ENCODE measurements at places on chromosomes 5 and 9.

GRCh38 chr9:80097476-80097875 lies 525.7 kb downstream of the TLE4 start:
- no peak for DNase-seq

GRCh38 chr9:132798817-132799790 lies 79.0 kb downstream of the AK8 start:
- peak; percentile 14 for DNase-seq

DNA sequence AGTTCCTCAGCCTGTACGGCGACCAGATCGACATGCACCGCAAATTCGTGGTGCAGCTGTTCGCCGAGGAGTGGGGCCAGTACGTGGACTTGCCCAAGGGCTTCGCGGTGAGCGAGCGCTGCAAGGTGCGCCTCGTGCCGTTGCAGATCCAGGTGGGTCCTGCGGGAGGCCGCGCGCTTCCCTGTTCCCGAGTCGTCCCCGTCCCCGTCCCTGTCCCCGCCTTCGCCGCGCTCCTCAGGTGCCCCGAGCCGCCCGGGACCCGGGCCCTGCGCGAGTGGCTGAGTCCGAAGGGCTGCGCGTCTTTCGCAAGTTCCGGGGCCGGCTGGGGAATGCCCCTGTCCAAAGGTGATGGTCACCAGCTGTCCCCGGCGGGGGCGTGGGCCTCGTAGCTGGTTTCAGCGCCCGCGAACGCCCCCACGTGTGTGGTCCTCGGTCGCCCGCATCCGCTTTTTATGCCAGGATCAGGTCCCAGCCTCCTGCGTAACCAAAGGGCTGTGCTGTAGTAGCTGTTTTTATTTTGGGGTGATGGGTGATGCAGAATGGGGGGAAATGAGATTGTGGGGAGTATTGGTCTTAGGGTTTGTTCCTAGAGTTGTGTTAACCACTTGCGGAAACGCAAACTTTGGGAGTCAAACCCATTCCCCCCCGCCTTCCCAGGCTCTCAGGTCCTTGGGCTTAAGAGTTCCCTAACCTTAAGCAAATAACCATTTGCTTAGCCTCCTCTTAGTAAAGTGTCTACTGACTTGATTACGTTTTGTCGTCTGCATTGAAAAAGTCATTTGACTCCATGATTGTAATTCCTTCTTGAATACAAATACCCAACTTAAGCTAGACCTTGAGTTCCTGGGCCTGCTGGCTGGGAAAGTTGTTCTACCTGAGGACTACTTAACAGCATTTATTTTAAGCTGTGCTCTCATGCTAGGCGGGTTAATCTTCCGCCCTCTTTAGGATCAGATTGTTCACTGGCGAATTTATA lies 663 bp downstream of the ISOC1 start:
- peak; percentile 72 for DNase-seq

GRCh38 chr9:84228130-84228720 lies 112.3 kb downstream of the SLC28A3 start:
- no peak for DNase-seq

DNA sequence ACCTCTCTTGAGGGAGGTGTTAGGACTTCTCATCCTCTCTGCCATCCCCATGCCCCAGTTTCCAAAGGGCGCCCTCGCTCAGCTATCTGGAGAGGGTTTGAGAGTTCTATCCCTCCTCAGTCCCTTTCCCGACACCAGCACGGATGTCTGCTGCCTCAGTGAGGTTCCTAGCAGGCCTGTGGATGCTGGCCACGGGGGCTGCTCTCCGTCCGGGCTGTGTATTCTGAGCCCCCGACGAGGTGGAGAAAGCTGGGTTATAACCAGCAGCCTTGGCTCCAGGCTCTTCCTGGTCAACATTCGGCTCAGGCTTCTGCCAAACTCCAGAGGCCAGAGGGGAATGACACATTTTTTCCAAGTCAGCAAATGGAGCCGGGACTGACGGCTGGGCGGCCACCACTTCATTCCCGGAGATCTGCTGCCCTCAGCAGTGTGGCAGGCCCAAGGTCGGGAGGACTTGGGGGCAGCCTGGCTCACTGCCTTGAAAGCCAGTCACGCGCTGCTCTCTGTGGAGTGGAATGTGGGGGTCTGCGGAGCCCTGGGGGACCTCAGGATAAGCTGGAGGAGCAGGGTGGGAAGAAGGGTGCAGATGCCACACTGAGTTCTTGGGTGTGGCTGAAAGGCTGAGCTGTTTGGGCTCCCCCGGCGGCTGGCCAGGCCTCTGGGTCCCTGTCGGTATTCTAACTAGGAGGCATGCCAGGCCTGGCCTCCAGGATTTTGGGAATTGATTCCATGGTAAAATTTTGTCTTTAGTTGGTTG lies 27.4 kb downstream of the PTPA start:
- no peak for DNase-seq

- peak; percentile 48 for DNase-seq
These were observed 404.7 kb upstream of the TRPC7 start for GRCh38 chr5:136769900-136770684.

- DNase-seq = peak; percentile 44
These were observed 32.6 kb downstream of the FNBP1 start for GRCh38 chr9:130010151-130010988.

DNA sequence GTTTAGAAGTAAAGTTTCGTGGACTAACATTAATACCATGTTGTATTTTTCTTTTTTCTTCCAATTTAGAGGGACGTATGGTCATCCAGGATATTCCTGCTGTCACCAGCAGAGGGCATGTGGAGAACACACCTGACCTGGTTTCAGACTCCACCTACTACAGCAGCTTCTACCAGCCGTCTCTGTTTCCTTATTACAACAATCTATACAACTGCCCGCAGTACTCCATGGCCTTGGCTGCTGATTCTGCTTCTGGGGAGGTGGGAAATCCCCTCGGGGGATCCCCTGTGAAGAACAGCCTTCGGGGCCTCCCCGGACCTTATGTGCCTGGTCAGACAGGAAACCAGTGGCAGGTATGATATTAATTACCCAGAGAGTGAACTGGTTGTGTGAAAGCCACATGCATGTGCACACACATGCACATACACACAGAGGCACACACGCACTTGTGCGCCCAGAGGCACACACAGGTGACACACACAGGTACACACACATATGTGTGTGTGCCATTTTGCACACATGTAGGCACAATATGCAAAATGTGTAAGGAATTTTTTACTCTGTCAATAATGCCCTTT lies 52.4 kb downstream of the DMRT1 start:
- DNase-seq = peak; percentile 56

DNA sequence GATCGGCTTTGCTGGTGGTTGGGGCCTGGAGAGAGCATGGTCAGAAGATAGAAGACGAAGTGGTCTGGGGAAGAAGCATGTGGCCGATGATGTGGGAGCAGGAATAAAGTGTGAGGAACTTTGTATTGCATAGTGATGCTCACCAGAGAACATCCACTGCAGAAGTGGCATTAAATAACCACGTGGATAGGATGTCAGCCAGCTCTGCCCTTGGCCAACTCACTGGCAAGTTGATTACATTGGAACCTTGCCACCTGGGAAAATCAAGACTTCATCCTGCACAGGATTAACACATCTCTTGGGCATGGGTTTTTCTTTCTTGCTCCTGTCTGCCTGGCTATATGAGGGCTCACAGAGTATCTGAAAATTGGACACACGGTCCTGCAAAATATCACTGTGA lies 217.4 kb downstream of the DMRT2 start:
- DNase-seq = no peak

DNA sequence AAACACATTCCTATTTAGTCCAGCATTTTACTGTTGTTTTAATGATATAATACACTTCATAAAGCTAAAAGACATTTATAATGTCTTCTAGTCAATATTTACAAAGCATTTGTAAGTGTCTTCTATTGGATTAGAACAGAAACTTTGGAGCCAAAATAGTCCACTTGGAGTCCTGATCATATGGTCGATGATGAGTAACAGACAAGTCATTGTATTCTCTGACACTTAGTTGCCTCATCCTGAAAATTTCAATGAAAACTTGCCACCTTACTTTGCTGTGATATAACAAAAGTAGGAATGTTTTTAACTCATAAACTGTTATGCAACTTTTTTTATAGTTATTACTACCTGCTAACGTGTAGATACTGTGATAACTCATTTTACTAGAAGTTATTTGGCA lies 132.5 kb downstream of the GABRB2 start:
- DNase-seq = no peak

- DNase-seq = no peak
These were observed 305.3 kb downstream of the NTRK2 start for GRCh38 chr9:84974855-84975254.

DNA sequence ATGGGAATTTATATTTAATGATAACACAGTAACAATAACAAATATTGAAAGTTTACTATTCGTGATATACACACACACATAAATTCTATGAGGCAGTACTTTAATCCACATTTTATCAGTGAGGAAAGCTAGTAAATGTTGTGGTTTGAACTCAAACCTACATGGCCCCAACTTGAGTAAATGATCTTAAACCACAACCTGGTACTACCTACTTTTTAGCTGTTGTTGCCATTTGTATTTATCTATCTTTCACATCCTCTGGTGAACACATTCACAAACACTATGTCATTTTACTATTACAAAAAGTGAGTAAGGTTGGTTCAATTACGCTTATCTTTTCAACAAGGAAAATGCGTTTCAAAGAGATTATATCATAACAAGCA lies 186.1 kb downstream of the SMC2 start:
- DNase-seq = no peak

- peak; percentile 65 for DNase-seq
These were observed 13.6 kb upstream of the PHF19 start for GRCh38 chr9:120890320-120891244.

GRCh38 chr5:167801999-167802398 lies 489.4 kb upstream of the WWC1 start:
- DNase-seq = no peak

GRCh38 chr5:113508756-113509155 lies 4.7 kb upstream of the YTHDC2 start:
- no peak for DNase-seq

DNA sequence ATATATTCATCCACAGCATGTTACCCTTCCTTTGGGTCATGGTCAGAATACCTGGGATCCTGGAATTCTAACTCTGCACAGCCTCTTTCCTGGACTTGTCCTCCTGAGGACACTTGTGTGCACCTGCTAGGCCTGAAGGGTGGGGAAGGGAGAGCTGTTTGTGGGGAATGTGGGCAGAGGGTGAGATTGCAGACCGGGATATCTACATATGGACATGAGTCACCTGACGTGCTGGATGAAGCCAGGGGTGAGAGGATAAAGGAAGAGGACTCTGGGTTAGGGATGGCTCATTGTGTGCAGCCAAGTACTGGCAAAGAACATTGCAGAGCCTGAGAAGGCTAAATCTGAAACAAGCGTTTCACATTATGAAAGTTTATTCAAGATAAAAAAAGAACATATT lies 241.4 kb upstream of the RPS23 start:
- no peak for DNase-seq

DNA sequence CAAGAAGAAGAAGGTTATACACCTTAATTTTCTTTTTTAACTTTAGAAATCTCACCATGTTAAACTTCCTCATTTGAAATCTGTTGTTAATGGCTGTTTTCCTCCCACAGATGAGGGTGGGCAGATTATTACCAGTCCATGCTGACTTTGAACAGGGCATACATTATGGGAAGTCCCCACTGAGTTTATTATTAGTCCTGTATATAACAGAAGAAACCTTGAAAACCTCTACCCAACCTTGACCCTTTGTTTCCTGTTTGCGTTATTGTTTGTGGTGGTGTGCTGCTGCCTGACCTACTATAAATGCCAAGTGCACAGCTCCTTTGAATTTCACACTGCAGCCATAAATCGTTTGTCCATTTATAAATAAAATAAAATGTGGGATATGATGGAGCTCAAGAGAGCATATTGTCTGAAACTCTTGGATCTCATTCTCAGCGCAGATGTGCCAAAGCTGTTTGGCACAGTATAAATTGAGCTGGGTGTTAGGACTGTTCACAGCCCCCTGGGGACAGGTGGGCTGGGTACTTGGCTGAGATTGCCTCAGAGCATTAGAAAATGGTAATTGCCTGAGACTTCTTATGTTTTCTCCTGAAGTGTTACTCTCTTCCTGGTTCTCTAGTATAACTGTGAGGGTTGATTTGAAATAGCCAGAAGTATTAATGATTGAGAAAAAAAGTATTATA lies 139.6 kb downstream of the SPATA31D1 start:
- DNase-seq = no peak

GRCh38 chr5:134246771-134247427 lies 21.0 kb upstream of the PPP2CA start:
- DNase-seq = no peak

DNA sequence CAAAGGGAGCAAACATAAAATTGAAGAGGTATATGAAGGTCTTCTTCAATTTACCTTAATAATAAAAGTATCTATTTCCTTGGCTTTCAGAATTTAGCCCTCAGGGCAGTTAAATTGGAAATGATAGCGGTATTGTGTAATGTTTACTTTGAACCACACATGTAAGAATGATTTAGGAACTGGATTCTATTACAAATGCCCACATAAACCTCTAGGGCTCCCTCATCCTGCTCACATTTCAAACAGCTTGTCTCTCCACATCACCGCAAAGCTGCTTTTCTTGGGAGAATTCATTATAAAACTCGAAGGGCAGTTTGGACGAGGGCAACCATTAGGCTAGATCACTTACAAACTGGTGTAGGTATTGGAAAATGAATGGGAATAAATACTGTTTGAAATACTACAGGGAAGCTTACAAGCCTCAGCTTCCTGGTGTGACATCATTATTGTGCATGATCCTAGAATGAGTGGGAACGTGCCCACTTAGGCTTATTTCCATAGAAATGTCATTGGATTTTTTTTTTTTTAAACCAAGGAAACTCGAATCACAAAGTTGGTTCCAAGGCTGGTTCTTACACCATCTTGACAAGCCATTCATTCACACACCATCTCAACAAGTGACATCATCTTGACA lies 47.3 kb downstream of the MTRR start:
- no peak for DNase-seq

GRCh38 chr5:11432116-11432515 lies 472.1 kb downstream of the CTNND2 start:
- no peak for DNase-seq

- peak; percentile 22 for DNase-seq
These were observed 70.3 kb upstream of the EQTN start for GRCh38 chr9:27367175-27367798.

DNA sequence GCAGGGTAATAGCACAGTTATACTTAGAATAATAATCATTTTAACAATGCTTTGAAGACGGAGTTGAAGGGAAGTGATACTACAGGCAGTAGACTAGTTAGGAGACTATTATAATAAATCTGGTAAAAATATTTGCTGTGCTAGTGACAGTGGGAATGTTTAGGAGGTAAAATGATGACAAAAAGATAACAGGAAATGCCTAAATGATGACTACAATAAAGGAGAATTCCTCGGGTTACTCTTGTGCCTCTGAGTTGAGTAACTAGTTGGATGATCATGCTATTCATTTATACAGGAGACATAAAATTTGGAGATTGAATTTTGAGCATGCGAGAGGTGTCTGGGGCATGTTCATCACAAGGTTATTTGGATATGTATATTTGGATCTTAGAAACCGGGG lies 32.2 kb upstream of the PAM start:
- DNase-seq = no peak

DNA sequence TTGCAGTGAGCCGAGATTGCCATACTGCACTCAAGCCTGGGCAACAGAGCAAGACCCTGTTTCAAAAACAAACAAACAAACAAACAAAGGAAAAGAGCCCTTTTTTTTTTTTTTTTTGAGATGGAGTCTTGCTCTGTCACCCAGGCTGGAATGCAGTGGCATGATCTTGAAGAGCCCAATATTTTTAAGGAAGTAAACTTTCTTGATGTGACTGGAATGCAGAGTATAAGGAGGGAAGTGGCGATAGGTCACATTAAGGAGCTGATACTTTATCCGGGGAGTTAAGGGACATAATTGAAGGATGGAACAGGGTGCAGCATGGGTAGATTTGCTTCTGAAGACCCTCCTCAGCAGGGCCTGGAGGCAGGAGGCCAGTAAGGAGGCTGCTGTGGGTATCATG lies 13.0 kb downstream of the NAIF1 start:
- DNase-seq = no peak

Measured in activated T-cell treated with anti-CD3 and anti-CD28 coated beads, Interleukin-2, amount 50 U/mL, for 48 hours (primary cell).